Activated CD4-positive, alpha-beta T cell treated with anti-CD3 and anti-CD28 coated beads, Interleukin-2, amount 10 ng/mL, durations not matched to agents 24 days and 14 days (primary cell): ENCODE measurements at places on chromosomes 2 and 18. TPM values are rescaled to one million over a fixed set of nuclear protein-coding genes. Genes with fewer than 3 reads are reported as not detected.

PKDCC gene
- total RNA-seq: not detected in 2 replicates

KLHL41 gene
- 0.07 TPM in 1 of 2 replicates, not detected in the other for total RNA-seq

GRCh38 chr2:163264341-163264740, 425.8 kb upstream of the KCNH7 start:
- H3K4me3 ChIP-seq: no peak overlapping the region
- H3K27ac ChIP-seq: no peak overlapping the region
- H3K27me3 ChIP-seq: no peaks in the 10 kb centered on the region
- H3K4me1 ChIP-seq: no peaks in the 10 kb centered on the region
- H3K36me3 ChIP-seq: no peaks in the 10 kb centered on the region
- no peak for DNase-seq

GRCh38 chr18:32317651-32318050, 127.8 kb downstream of the MEP1B start:
- no peak for DNase-seq
- H3K4me3 ChIP-seq: no peak overlapping the region
- no peak overlapping the region for H3K27ac ChIP-seq
- no peaks in the 10 kb centered on the region for H3K27me3 ChIP-seq
- H3K4me1 ChIP-seq: no peaks in the 10 kb centered on the region

DNA sequence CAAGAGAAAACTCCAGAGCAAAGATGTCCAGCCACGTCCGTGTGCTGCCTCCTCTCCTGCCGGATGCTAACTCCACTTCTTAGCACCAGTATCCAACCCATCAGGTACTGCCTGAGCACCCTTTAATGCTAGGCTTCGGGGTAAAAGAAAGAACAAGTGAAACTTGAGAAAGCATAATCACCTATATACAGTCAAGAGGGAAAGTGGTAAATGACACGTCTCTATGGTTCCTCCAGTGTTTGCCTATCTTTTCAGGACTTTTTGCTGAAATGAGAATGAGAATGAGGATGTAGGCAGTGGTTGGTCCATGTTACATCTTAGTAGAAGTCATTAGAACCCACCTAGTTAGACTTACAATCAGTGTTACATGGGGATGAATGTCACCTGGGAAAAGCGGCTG, 47.9 kb downstream of the EPHA4 start:
- peaks cover 18% of the 10 kb centered on the region for H3K4me1 ChIP-seq
- no peak overlapping the region for H3K27ac ChIP-seq
- H3K27me3 ChIP-seq: no peaks in the 10 kb centered on the region
- peaks cover 3% of the 10 kb centered on the region for H3K36me3 ChIP-seq

GRCh38 chr2:168731002-168731401, 71.4 kb upstream of the NOSTRIN start:
- no peak overlapping the region for H3K4me3 ChIP-seq
- H3K27ac ChIP-seq: no peak overlapping the region
- no peaks in the 10 kb centered on the region for H3K36me3 ChIP-seq
- H3K4me1 ChIP-seq: no peaks in the 10 kb centered on the region
- no peaks in the 10 kb centered on the region for H3K27me3 ChIP-seq
- DNase-seq: no peak

- H3K4me3 ChIP-seq: no peak overlapping the region
- DNase-seq: no peak
- no peak overlapping the region for H3K27ac ChIP-seq
- H3K27me3 ChIP-seq: no peaks in the 10 kb centered on the region
- H3K36me3 ChIP-seq: no peaks in the 10 kb centered on the region
These were observed 509.9 kb upstream of the VRK2 start for GRCh38 chr2:57536535-57537231.

DNA sequence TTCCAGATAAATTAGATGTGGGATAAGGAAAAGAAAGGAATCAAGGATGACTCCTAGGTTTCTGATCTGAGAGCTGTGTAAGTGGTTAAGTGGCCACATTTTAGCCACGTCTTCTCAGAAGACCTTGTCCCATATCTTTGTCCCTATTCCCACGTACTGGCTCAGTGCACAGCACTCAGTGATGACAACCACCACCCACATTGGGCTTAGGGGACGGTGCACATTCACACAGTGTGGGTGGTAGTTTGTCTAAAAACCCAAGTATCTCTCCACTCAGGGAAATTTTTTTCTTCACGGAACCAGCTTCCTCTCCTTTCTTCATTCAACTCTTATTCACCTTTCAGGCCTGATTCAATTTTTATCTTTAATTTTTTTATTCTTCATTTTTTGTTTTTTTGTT, 30.6 kb upstream of the GCC2 start:
- H3K27me3 ChIP-seq: peaks cover 10% of the 10 kb centered on the region
- no peaks in the 10 kb centered on the region for H3K4me1 ChIP-seq
- no peak overlapping the region for H3K27ac ChIP-seq
- H3K4me3 ChIP-seq: no peak overlapping the region
- DNase-seq: no peak

- H3K4me1 ChIP-seq: peaks cover 27% of the 10 kb centered on the region
- H3K27me3 ChIP-seq: no peaks in the 10 kb centered on the region
- H3K36me3 ChIP-seq: peaks cover 55% of the 10 kb centered on the region
- H3K4me3 ChIP-seq: peak overlapping the region; percentile 2
These were observed 3.0 kb downstream of the GCC2 start for GRCh38 chr2:108451976-108452375.

TUBA3E gene
- total RNA-seq: not detected in 2 replicates

ALPP gene
- not detected in 2 replicates for total RNA-seq

GRCh38 chr2:158745866-158746382, 49.2 kb upstream of the DAPL1 start:
- no peak overlapping the region for H3K27ac ChIP-seq
- peaks cover 7% of the 10 kb centered on the region for H3K27me3 ChIP-seq
- H3K36me3 ChIP-seq: no peaks in the 10 kb centered on the region
- H3K4me1 ChIP-seq: no peaks in the 10 kb centered on the region

GRCh38 chr18:24499814-24500213, 39.4 kb downstream of the HRH4 start:
- no peak overlapping the region for H3K27ac ChIP-seq
- no peaks in the 10 kb centered on the region for H3K36me3 ChIP-seq
- no peaks in the 10 kb centered on the region for H3K4me1 ChIP-seq
- H3K27me3 ChIP-seq: peaks cover 10% of the 10 kb centered on the region
- no peak overlapping the region for H3K4me3 ChIP-seq

GRCh38 chr2:150286730-150287362, 200.6 kb downstream of the RND3 start:
- H3K27ac ChIP-seq: no peak overlapping the region
- no peak overlapping the region for H3K4me3 ChIP-seq
- H3K27me3 ChIP-seq: no peaks in the 10 kb centered on the region
- DNase-seq: no peak

- peaks cover 39% of the 10 kb centered on the region for H3K36me3 ChIP-seq
- no peaks in the 10 kb centered on the region for H3K4me1 ChIP-seq
- no peak overlapping the region for H3K4me3 ChIP-seq
- no peak overlapping the region for H3K27ac ChIP-seq
- DNase-seq: no peak
These were observed 9.3 kb upstream of the SNORC start for GRCh38 chr2:232860593-232861241.

GRCh38 chr18:36759167-36759776, 69.5 kb downstream of the TPGS2 start:
- H3K27ac ChIP-seq: no peak overlapping the region
- H3K4me1 ChIP-seq: peaks cover 4% of the 10 kb centered on the region
- peaks cover 2% of the 10 kb centered on the region for H3K27me3 ChIP-seq
- no peaks in the 10 kb centered on the region for H3K36me3 ChIP-seq
- no peak overlapping the region for H3K4me3 ChIP-seq

FEV gene
- not detected in 2 replicates for total RNA-seq

CPS1 gene
- 0.75 and 0.88 TPM in 2 replicates for total RNA-seq

DNA sequence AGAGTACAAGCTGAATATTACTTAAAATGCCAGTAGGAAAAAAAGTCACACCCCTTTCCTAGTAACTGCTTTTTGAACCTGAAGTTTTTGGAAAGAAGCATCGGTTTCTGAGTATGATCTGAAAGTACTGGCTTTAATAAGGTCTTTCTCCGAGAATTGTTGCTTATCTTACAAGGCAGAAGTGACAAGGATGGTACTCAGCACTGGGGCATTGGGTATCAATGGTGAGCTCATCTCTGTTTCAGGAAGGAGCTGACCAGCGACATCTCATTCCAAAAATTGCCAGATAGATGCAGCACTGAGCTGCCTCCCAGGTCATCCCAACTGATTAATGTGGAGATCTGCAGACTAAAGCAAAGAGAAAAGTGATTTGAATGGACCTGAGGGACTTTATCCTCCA, 85.4 kb downstream of the FMNL2 start:
- H3K4me1 ChIP-seq: peaks cover 26% of the 10 kb centered on the region
- no peak overlapping the region for H3K27ac ChIP-seq
- no peak overlapping the region for H3K4me3 ChIP-seq
- peaks cover 2% of the 10 kb centered on the region for H3K36me3 ChIP-seq
- H3K27me3 ChIP-seq: peaks cover 1% of the 10 kb centered on the region

IMMT gene
- total RNA-seq: 181 and 188 TPM in 2 replicates

MROH2A gene
- not detected in 2 replicates for total RNA-seq

- H3K27ac ChIP-seq: no peak overlapping the region
- DNase-seq: no peak
- peaks cover 41% of the 10 kb centered on the region for H3K36me3 ChIP-seq
- no peak overlapping the region for H3K4me3 ChIP-seq
These were observed 214.4 kb upstream of the SLC39A10 start for GRCh38 chr2:195442458-195443175.

HRH4 gene
- 0.79 and 1.6 TPM in 2 replicates for total RNA-seq

- peak overlapping the region; percentile 46 for H3K27ac ChIP-seq
- H3K4me3 ChIP-seq: no peak overlapping the region
- no peaks in the 10 kb centered on the region for H3K27me3 ChIP-seq
- no peak for DNase-seq
- peaks cover 23% of the 10 kb centered on the region for H3K4me1 ChIP-seq
These were observed 153.6 kb upstream of the KLF7 start for GRCh38 chr2:207319316-207319715.

DNA sequence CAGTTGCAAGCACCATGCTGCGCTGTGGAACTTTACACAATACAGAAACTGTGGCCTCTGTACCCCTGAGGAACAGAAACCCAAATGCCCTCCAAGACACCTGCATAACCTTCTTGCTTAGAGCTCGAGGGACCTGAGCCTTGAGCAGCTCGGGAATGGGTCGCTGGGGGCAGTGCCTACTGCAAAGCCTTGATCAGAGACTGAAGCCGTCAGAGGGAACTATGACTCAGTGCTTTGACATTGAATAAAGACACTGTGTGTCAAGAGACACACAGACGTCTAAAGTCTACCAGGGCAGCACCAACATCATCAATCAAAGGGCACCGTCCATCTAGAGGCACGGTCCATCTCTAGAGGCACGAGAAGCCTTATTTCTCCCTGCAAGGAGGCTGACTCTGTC, 30.6 kb downstream of the GPR45 start:
- H3K4me3 ChIP-seq: no peak overlapping the region
- no peaks in the 10 kb centered on the region for H3K4me1 ChIP-seq

GRCh38 chr18:7958897-7959146, 391.7 kb downstream of the PTPRM start:
- H3K36me3 ChIP-seq: no peaks in the 10 kb centered on the region
- peak overlapping the region; percentile 85 for H3K27ac ChIP-seq
- H3K4me1 ChIP-seq: peaks cover 22% of the 10 kb centered on the region

IL1RN gene
- 3.0 and 3.3 TPM in 2 replicates for total RNA-seq

CCDC141 gene
- 2.1 and 2.5 TPM in 2 replicates for total RNA-seq

UGT1A5 gene
- total RNA-seq: not detected in 2 replicates

DNA sequence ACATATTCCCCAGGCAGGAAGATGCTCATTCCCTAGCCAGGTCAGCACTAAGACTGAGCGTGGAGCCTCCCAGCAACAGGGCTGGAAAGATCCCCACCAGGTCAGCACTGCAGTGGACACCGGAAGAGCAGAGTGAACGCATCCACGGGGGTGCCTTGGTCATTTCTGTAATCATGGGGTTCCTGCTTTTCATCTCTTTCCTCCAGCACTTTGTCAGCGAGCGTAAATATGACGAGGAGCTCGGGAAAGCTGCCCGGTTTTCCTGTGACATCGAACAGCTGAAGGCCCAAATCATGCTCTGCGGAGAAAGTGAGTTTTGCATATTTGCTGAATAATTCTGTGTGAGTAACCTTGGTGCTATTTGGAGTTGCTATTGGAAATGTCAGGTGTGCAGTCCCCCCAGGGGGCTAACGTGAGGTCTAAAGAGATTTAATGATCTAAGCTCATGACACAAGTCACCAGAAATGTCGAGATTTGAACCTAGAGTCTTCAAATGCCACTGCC, 40.1 kb downstream of the KCTD18 start:
- no peaks in the 10 kb centered on the region for H3K27me3 ChIP-seq
- peaks cover 34% of the 10 kb centered on the region for H3K4me1 ChIP-seq
- H3K27ac ChIP-seq: no peak overlapping the region
- no peak overlapping the region for H3K4me3 ChIP-seq
- peaks cover 17% of the 10 kb centered on the region for H3K36me3 ChIP-seq

TEKT4 gene
- 0.43 and 0.49 TPM in 2 replicates for total RNA-seq

DNA sequence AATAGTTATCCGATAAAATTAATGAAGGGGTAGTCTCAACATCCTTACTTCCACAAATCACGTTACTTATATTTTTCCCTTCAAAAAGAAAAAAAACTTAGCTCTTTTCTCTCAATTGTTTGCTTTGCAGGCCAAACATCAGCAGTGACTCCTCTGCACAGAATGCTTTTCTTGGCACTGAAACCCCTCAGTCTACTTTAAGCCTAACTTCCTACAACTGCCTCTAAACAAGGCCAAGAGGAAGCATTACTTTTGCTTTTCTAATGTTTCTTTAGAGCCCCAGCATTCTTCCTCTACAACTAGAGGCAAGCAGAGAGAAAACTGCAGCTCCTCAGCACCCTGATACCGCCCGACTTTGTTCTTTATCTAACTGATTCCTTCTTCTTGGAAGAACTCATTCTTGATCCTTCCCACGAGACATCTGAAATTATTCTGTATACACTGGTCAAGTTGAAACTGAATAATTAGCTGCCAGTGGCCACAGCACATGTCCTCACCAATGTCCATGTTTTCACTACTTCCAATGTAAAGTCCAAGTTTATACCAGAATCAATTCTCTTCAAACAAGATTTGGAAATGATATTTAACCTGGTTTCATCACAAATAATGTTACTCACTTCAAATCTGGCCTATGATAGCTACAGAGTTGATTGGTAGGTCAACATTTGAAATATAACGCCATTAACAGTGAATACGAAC, 55.3 kb downstream of the DTNB start:
- no peaks in the 10 kb centered on the region for H3K27me3 ChIP-seq
- H3K4me3 ChIP-seq: no peak overlapping the region
- peaks cover 4% of the 10 kb centered on the region for H3K36me3 ChIP-seq
- DNase-seq: no peak

GRCh38 chr18:5534845-5535244, 9.0 kb downstream of the EPB41L3 start:
- no peak for DNase-seq
- H3K4me3 ChIP-seq: no peak overlapping the region
- H3K27ac ChIP-seq: no peak overlapping the region
- peaks cover 2% of the 10 kb centered on the region for H3K27me3 ChIP-seq

GRCh38 chr2:46339200-46339599, 42.0 kb downstream of the EPAS1 start:
- H3K27me3 ChIP-seq: peaks cover 34% of the 10 kb centered on the region
- peaks cover 22% of the 10 kb centered on the region for H3K4me1 ChIP-seq
- no peak overlapping the region for H3K4me3 ChIP-seq
- H3K27ac ChIP-seq: no peak overlapping the region
- H3K36me3 ChIP-seq: no peaks in the 10 kb centered on the region

MC4R gene
- total RNA-seq: not detected in 2 replicates

LIPT1 gene
- 3.3 and 3.9 TPM in 2 replicates for total RNA-seq
